Posterior cingulate gyrus (tissue), 11 donors: ENCODE measurements at places on chromosomes 11 and 22.

- DNase-seq: no peak
Observed at GRCh38 chr22:34015642-34016041, 95.4 kb upstream of the LARGE1 start.

DNA sequence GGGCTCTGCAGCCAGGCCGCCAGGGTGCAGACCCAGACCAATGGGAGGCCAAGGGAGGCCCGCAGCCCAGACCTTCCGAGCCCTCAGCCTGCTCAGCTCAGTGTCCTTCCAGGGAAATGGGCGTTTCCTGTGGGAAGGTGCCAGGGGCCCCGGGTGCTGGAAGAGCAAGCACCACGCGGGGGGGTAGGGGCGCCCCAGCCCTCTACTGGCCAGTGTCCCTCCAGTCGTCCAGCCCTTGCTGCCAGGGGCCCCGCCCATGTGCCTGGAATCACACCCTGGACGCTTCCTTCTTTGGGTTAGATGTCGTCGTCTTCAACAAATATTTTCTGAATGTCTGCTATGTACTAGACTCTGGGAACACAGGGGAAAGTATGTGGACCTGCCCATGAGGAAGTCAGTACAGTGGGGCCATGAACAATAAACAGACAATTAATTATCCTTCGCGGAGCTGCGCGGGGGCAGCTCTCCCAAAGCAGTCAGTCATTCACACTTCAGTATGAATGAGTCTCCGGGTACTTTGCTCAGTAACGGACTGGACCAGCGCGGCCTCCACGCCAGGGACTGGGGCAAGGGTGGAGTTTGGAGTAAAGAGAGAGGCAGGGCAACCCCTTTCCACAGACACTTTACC is 60.2 kb downstream of the CDKN1C start:
- no peak for DNase-seq

DNA sequence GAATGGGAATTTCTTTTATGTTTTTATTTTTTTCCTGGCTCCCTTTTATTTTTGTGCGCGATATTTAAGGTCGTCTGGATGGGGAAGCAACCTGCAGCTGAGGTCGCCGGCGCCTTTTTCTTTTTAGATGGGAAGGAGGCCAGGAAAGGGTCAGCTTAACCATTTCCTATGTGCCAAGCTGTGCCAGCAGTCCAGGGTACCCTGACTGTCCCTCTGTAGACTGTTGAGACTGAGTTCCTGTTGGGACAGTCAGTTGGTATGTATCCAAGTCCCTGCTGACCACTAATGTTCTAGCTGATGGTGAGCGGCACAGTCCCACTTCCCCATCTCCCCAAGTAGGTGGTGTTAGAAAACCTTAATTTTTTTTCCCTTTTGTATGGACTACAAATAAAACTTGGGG is 10.5 kb downstream of the RBM14 start:
- DNase-seq: no peak

- DNase-seq: no peak
Observed at GRCh38 chr11:77619576-77620198, 17.9 kb downstream of the CLNS1A start.

GRCh38 chr22:24129980-24130379 is 51.3 kb upstream of the SUSD2 start:
- no peak for DNase-seq

GRCh38 chr22:28424427-28425080 is 255.1 kb downstream of the TTC28 start:
- no peak for DNase-seq

DNA sequence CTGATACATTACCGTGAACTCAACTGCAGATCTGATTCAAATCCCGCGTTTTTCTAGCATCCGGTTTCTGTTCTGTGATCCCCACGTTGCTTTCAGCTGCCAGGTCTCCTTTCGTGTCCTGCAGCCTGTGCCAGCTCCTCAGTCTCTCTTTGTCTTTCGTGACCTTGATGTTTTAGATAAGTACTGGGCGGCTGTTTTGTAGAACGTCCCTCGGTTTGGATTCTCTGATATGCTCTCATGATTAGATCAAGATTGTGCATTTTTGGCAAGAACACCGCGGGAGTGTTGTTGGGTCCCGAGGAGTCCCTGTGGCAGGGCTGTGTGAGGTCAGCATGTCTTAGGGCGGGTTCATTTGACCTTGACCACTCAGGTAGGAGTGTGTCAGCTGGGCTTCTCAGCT is 38.6 kb downstream of the KCNQ1 start:
- DNase-seq: no peak

GRCh38 chr11:66509131-66509561 is 1.3 kb upstream of the BBS1 start:
- no peak for DNase-seq

- no peak for DNase-seq
Observed at GRCh38 chr22:47009304-47010101, 247.1 kb downstream of the TBC1D22A start.

DNA sequence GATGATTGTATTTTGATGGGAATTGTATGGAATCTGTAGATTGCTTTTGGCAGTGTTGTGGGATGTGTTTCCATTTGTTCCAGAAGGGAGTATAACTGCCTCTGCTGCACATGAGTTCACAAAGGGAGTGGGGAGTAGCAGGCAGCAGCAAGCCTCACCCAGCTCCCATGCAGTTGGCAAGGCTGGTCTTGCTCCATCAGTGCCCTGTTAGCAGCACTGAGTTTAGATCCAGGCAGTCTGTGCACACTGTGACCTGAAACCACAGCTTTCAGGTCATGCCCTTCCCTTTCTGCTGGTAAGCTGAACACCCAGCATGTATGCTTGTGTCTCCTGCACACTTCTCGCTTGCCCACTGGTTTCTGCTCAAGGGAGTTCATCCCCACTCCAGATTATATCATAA is 3.7 kb upstream of the NUCB2 start:
- DNase-seq: no peak

DNA sequence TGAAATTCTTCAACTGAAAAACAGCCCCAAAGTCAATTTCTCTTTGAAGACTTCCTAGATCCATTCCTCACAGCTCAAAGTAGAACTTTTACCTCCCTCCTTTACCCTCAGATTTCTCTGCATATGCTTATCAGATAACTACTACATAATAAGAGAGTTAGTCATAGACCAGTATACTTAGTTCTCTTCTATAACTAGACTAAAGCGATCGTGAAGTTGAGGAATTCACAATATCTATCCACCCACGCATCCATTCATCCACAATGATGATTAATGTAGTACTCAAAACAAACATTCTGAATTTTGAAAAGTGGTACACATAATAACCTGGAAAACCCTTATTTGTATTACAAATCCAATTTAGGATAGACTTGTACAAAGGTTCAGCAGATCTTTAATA is 800.9 kb upstream of the TENM4 start:
- no peak for DNase-seq

DNA sequence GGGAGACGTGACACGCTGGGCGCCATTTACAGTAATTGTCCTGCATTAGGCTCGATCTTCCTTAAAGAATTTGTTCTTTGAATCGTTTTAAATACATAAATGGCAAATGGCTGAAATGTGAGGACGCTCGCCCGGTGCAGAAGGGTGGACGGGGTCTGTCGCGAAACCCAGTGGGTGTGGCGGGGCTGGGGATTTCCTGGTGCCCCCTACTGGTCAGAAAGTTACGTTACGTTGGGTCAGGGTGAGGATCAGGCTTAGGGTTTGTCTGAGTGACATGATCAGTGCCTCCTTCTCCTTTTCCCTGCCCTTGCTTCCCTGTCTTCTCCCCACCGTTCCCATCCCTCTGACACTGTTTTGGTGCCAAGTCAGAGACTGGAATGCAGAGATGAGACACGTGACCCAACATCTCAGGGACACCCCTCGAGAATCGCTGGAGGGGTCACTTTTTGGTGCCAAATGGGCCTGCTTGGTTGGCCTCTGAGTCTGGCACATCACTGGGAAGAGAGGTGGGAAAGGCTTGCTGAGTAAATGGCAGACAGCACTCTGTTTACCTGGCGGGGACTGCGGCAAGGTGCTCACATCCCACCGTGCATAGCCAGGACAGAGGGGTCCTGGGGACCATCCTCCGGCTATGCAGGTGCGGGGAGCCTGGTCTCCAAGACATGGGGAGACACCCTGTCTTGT is 1107.6 kb downstream of the BRD1 start:
- no peak for DNase-seq
